AG09309 (cell line): ENCODE measurements at places on chromosomes 6 and 20.

GRCh38 chr6:38234934-38235682 lies 404.6 kb downstream of the BTBD9 start:
- DNase-seq: no peak

- no peak for DNase-seq
Measured at GRCh38 chr20:56359212-56360132, 698 bp downstream of the FAM210B start.

GRCh38 chr6:101348816-101349215 lies 44.7 kb upstream of the GRIK2 start:
- no peak for DNase-seq

DNA sequence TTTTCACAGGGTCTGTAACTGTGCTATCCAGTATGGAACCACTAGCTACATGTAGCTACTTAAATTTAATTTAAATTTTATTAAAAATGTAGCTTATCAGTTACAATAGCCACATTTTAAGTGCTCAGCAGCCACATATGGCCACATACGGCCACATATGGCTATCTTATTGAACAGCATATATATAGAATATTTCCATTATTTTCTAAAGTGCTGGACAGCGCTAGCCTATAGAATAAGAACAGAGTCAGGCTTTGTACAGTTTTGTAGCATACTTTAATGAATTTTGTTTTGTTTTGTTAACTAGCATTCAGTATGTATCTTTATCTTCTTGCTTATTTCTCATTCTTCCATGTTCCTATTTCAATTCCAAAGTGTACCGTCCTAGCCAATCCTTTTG lies 118.4 kb downstream of the JAG1 start:
- DNase-seq: no peak

DNA sequence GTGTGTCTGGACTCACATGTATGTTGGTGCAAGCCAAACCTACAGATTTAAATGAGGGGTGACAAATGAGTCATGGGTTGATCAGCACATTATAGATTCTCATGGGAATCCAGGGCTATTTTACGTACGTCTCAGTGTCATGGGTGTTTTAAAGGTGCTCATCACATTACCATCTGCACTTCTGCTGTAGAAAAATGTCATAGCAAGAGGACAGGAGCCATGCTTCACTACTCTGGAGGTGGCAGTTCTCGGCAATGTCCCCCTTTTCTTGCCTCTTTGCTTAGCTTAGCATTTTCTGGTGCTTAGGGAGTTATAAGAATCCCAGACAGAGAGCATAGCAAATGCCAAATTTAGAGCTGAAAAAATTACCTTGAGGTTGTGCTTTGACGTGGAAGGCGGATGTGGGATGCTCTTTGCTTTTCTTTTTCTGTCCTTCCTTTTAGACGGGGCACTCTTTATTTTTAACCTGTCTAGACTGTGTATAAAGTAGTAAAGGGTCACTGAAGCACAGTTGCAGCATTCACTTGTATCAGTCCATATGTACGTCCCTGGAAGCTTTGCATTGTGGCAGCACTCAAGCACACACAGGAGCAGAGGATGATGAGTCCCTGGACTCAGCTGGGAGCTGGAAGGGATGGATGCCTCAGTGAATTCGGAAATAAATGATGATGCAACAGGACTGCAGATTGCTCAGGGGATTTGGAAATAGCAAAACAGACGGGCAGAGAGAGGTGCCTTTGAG lies 139.7 kb downstream of the SYNDIG1 start:
- peak; percentile 46 for DNase-seq

DNA sequence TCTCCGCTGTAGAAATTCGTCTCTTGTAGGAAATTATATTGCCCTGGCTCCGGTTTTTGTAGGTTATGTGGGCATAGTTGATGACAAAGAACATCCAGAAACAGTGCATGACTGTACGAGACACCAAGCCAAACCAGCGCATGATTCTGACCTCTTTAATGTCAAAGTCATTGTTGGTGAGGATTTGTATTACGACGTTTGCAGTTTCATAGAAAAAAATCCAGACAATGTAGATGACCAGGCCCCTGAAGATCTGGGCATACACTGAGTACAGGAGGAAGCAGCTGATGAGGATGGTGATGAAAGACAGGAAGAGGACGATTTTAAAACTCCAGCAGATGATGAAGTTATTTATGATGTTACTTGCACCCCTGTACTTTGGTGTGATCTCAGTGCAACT lies 39.1 kb upstream of the TBC1D22B start:
- DNase-seq: no peak

DNA sequence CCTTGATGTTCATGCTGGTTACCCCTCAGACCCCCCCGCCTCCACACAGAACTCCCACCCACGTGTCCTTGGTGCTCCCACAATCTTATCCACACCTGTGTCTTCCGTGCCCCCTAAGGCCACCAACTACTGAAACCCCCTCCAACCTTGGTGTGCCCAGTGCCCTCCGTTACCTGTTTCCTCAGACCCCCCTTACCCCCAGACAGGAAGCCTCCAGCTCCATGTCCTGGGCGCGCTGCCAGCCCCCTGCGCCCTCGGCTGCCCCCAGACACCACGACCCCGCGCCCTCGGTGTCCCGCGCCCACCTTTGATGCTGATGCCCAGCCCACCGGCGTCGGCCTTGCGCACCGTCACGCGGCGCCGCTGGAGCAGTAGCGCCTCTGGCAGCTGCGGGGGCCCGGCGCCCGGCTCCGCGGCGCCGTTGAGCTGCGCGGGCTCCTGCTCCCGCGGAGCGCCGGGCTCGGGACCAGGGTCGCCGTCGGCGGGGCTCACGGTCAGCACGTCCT lies 504 bp downstream of the SNTA1 start:
- no peak for DNase-seq

GRCh38 chr6:47832386-47833100 lies 50.7 kb downstream of the OPN5 start:
- no peak for DNase-seq

GRCh38 chr6:25176466-25176865 lies 102.7 kb upstream of the CARMIL1 start:
- no peak for DNase-seq

GRCh38 chr6:41228616-41229015 lies 467 bp downstream of the TREML4 start:
- no peak for DNase-seq
